ENCODE measurements at places on chromosomes 7 and 10. TPM values are rescaled to one million over a fixed set of nuclear protein-coding genes. Genes with fewer than 3 reads are reported as not detected.

Gene FERD3L
- total RNA-seq: not detected

Gene PTPRZ1
- 22.5 TPM for total RNA-seq

Gene ANKRD22
- 11.2 TPM for total RNA-seq

Gene C10orf67
- 0.28 TPM for total RNA-seq

Gene TUBAL3
- total RNA-seq: 0.35 TPM

Gene HTRA1
- 78.0 TPM for total RNA-seq

Gene SFTPA2
- not detected for total RNA-seq

Gene SLC26A3
- not detected for total RNA-seq

Gene AOAH
- total RNA-seq: not detected

Gene PIP
- not detected for total RNA-seq

Gene VWDE
- 5.1 TPM for total RNA-seq

Gene AKR1D1
- not detected for total RNA-seq

Gene KAZALD1
- total RNA-seq: 3.8 TPM

Gene KIF11
- 20.8 TPM for total RNA-seq

Gene CHN2
- total RNA-seq: not detected

Gene FXYD4
- total RNA-seq: not detected

Gene GBX1
- not detected for total RNA-seq

Gene C10orf120
- not detected for total RNA-seq

Gene STEAP1
- 20.3 TPM for total RNA-seq

Gene ITGB8
- 20.8 TPM for total RNA-seq

Data from airway epithelial cell (primary cell).